ENCODE measurements at places on chromosomes 6 and 20. TPM values are rescaled to one million over a fixed set of nuclear protein-coding genes. Genes with fewer than 3 reads are reported as not detected.

DNA sequence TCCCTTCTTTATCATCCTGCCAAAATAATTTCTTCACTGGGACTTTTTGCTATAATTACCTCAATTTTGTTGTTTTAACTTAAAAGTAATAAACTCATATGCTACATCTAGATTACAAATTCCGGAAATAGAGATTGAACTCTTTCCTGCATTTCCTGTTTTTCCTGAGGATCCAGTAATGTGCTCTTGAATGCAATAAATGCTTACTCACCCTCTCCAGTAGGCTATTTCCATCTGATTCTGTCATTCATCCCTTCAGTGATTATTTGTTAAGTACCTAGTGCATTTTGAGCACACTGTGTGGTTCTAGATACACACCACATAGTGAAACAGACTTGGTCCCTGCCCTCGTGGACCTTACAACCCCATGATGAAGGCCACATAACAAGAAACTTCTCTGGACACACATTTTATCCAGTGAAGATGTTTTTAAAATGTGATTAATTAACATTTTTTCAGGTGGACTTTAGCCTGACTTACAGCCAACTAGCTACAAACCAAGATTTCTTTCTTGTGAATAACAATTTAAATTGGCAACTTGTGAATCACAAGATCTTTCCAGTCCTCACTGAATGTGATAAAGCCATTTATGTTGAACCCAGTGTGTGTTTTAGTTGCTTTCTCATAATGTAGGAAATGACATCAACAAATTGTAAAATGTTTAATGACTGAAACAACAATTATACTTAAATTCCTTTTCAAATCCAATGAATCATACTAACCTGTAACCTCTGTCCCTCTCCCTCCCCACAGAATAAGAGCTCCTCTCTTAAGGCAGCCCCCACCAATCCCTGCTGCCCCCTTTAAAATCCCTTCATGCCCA lies 272.3 kb downstream of the KHDC1L start:
- peak; percentile 51 for DNase-seq

DNA sequence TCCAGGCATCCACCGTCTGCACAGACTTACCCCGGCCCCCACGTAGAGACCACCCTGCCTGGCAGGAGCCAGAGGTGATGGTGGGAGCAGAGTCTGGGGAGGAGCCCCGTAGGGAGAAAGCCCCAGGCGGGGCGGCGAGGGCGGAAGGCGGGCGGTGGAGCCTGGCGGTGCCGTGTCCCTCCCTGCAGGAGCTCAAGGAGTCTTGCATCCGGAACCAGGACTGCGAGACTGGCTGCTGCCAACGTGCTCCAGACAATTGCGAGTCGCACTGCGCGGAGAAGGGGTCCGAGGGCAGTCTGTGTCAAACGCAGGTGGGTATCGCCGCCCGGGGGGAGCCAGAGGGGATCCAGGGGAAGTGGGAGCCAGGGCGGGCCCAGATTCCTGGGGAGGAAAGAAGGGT lies 6.0 kb downstream of the CLPSL1 start:
- DNase-seq: no peak

GRCh38 chr6:142323377-142323776 lies 21.6 kb downstream of the ADGRG6 start:
- no peak for DNase-seq

DNA sequence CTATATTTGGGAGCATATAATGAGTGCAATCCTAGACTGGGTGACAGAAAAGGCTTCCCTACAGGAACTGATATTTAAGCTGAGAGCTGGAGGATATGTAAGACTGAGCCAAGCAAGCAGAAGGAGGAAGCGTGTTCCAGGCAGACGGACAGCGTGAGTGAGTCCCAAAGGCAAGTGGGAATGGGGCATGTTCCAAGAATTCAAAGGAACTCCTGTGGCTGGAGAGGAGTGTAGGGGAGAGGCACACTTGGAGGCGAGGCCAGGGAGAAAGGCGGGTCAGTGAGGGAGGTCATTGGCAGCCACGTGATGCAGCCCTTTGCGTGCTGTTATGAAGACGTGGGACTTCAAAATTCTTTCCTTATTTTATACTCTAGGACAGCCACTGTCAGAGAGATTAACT lies 27.9 kb upstream of the SGK1 start:
- no peak for DNase-seq

GRCh38 chr6:119736296-119737021 lies 386.9 kb upstream of the MAN1A1 start:
- no peak for DNase-seq

DNA sequence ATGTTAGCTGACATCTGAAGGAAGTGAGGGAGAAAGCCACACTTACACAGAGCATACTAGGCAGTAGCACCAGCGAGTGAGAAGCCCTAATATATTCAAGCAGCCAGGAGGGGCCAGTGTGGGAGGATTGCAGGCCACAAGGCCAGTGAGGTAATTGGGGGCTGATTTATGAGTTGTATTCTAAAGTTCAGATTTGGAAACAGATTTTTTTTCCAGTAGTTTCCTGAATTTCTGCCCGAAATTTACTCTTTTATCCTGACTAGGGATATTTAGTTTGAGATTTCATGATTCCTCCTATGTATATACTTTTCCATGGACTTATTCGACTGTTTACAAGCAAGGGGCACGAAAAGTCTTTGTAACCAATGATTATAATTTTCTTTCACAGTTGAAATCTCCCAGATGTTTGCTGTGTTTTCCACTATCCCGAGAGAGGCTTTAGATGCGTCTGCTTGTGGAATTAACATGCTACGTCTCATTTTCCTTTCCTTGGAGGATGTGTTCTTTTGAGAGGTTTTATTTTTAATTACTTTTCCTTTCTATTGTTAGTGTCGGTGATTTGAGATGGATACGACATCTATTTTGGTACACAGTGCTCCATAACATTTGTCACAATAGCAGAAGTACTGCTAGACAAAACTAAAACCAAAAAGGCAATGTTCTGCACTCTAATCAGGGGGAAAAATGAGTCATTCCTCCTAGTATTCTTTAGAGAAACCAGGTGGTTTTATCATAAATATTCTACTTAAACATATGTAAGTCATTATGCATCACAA lies 356.3 kb upstream of the HSF2 start:
- peak; percentile 36 for DNase-seq

GRCh38 chr20:37822141-37822601 lies 80.8 kb upstream of the VSTM2L start:
- DNase-seq: peak; percentile 91

DNA sequence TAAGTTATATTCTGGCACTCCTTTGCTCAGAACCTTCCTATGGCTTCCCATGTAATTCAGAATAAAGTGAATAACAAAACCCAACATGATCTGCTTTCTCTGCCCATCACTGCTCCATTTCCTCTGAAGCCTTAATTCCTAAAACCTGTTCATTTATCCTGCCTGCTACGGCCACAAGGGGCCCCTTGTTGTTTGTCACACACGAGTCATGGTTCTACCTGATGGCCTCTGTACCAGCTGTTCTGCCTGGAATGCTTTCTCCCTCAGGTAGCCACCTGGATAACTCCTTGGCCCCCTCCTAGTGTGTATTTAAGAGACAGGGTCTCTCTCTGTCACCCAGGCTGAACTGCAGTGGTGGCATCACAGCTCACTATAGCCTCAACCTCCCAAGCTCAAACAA lies 26.8 kb downstream of the ERGIC3 start:
- no peak for DNase-seq

GRCh38 chr20:6831461-6831860 lies 64.0 kb downstream of the BMP2 start:
- DNase-seq: no peak

DNA sequence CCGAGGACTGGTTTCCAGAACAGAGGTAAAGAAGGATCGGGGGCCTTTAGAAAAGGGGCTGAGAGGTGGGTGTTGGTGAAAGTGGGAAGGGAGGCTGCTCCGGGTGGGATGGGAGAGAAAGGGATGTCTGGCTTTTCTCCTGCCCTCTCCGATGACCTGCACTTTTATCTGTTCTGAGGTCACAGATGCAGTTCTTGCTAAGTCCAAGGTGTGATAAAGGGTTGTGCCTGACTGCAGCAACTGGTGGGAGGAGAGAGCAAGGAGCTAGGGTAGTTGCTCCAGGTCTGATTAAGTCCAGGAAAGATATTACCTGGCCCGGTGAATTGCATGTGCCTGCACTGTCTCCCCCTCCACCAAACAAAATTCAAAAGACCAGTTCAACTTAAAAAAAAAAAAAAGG lies 145.6 kb upstream of the SOX4 start:
- no peak for DNase-seq

- DNase-seq: no peak
Observed at GRCh38 chr6:156254240-156254639, 522.9 kb upstream of the ARID1B start.

GRCh38 chr20:32248043-32248442 lies 29.4 kb upstream of the KIF3B start:
- DNase-seq: no peak

- peak; percentile 71 for DNase-seq
Observed at GRCh38 chr6:85865420-85866369, 223.0 kb upstream of the SYNCRIP start.

DNA sequence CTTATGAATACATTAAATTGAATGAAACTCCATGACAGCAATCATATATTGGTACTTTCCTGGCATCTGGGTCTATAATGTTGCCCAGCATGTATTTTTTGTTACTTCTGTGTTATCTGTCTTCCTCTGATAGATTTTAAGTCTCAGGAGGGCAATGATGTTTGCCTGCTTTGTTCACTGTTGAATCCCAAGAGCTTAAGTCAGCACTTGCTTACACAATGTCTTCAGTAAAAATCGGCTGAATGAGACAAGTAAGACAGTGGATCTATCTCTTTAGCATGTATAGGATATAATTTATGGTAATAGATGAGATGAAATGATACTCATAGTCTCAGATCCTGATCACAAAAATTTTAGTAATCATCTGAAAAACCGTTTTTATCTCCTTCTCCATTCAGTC lies 1034.9 kb upstream of the EPHA7 start:
- no peak for DNase-seq

GRCh38 chr6:137010128-137010718 lies 34.5 kb downstream of the IL20RA start:
- no peak for DNase-seq

DNA sequence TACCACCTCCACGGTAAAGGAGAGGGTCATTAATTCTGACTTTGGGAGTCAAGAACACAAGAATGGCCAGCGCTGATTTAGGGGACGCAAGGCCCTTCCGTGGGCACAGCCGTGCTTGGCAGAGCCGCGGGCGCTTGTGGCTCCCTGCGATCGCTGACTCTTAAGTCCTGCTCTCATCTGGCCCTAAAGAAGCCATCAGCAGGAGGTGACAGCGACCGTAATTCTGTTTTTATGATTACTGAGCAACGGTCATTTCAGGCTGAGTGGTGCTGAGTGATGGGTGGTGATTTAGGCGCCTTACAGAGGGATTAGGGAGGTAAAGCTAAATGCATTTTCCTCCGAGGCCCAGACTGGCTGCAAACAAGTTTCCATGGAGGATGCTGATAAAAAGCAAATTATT lies 364.6 kb upstream of the SULF2 start:
- DNase-seq: no peak

DNA sequence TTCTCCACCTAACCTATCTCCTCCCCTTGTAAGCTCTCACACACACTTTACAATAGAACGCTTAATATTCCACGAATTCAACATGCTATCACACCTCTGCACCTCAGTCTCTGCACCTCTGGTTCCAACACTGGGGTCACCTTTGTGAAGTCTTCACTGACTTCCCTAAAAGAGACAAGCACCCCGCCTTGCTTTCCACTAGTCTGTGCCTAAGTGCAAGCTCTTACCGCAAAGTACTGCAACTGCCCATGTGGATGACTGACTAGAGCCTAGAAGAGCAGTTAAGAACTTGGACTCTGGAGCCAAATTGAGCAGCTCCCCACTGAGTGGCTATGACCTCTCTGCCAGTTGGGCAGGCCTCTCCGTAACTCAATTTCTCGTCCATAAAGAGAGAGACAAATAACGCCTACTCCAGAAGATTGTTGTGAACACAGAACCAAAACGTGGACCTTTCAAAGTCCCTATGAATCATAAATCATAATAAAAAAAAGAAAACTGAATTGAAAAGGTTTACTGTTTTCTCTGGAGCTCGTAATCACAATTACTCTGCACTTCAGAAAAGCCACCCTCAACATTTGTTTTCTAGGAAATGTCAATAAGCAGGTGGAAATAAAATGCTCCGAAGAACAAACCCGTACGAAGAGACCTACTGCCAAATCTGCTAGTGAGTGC lies 1.2 kb downstream of the IFNGR1 start:
- DNase-seq: peak; percentile 18

DNA sequence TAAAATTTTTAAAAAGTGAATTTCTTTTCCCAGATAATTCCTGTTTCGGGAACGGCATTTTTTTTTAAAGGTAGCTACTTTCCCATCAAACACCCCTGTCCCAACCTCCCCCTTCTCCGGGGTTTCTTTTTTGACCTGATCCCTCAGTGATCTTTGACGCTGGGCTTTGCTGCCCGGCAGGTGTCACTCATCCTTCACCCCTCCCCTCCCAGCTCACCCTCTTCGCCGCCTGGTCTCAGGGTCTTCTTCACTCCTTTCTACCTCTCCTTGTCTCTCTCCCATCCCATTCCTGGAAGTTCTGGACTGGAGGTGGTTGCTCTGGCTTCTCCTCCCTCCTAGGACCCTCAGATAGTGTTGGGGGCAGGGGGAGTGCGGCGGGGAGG lies 329 bp upstream of the GPR6 start:
- DNase-seq: no peak

The CNKSR3 gene
- total RNA-seq: 15.8 TPM

The RIPOR3 gene
- total RNA-seq: 0.54 TPM

The HLA-DQB2 gene
- not detected for total RNA-seq

The GTF3C6 gene
- total RNA-seq: 10.4 TPM

The CNBD2 gene
- 0.56 TPM for total RNA-seq

The MUC22 gene
- not detected for total RNA-seq

The DEK gene
- 33.5 TPM for total RNA-seq

The GSTA2 gene
- not detected for total RNA-seq
